DND-41 (cell line): ENCODE measurements at places on chromosomes 7 and 10.

GRCh38 chr10:48910548-48910947, 29.1 kb downstream of the LRRC18 start:
- no peaks in the 10 kb centered on the region for H3K36me3 ChIP-seq
- H3K27me3 ChIP-seq = peaks cover under 1% of the 10 kb centered on the region
- DNase-seq = no peak
- no peaks in the 10 kb centered on the region for H3K4me1 ChIP-seq
- H3K4me3 ChIP-seq = no peak overlapping the region

DNA sequence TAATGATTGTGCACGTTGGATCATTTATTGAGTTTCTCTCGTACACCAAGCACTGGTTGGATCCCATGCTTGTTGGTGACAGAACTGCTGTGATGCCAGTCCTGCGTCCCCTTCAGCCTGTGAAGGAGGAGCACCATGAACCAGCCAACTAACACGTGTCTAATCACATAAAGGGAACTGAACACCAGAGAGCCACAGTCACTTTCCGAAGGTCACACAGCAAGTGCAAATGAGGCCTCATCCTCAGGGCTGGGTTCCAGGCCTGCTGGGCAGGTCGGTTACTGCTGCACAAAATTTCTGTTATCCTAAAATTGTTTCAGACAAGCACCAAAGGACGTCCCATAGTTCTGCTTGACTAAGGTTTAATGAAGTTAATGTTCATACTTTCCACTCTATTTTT, 332.0 kb upstream of the ZNF32 start:
- H3K36me3 ChIP-seq = no peaks in the 10 kb centered on the region
- H3K4me1 ChIP-seq = no peaks in the 10 kb centered on the region
- no peaks in the 10 kb centered on the region for H3K27me3 ChIP-seq
- DNase-seq = no peak

GRCh38 chr10:88415533-88416130, 167.5 kb downstream of the RNLS start:
- no peak overlapping the region for H3K27ac ChIP-seq
- no peaks in the 10 kb centered on the region for H3K4me1 ChIP-seq
- H3K27me3 ChIP-seq = no peaks in the 10 kb centered on the region
- DNase-seq = no peak

GRCh38 chr7:6284055-6284400, 11.6 kb upstream of the CYTH3 start:
- H3K4me3 ChIP-seq = no peak overlapping the region
- DNase-seq = no peak
- no peaks in the 10 kb centered on the region for H3K27me3 ChIP-seq
- no peak overlapping the region for H3K27ac ChIP-seq
- no peaks in the 10 kb centered on the region for H3K36me3 ChIP-seq

GRCh38 chr10:46308666-46309450, 22.1 kb downstream of the ANTXRL start:
- DNase-seq = no peak
- H3K27ac ChIP-seq = no peak overlapping the region
- H3K36me3 ChIP-seq = no peaks in the 10 kb centered on the region
- no peaks in the 10 kb centered on the region for H3K4me1 ChIP-seq

- no peak overlapping the region for H3K27ac ChIP-seq
- no peak overlapping the region for H3K4me3 ChIP-seq
- no peak for DNase-seq
- H3K4me1 ChIP-seq = peaks cover 14% of the 10 kb centered on the region
- no peaks in the 10 kb centered on the region for H3K36me3 ChIP-seq
- H3K27me3 ChIP-seq = peaks cover 38% of the 10 kb centered on the region
These were observed 59.0 kb downstream of the SYPL1 start for GRCh38 chr7:106053109-106053508.

GRCh38 chr10:26437637-26438461, at the start of gene APBB1IP:
Gene APBB1IP (plus strand): TSS chr10:26438341. CDS start chr10:26492327, 53,986 bp downstream.
- H3K36me3 ChIP-seq = peaks cover 20% of the 10 kb centered on the region
- peak within 1 kb of the TSS; percentile 94 for H3K27ac ChIP-seq

DNA sequence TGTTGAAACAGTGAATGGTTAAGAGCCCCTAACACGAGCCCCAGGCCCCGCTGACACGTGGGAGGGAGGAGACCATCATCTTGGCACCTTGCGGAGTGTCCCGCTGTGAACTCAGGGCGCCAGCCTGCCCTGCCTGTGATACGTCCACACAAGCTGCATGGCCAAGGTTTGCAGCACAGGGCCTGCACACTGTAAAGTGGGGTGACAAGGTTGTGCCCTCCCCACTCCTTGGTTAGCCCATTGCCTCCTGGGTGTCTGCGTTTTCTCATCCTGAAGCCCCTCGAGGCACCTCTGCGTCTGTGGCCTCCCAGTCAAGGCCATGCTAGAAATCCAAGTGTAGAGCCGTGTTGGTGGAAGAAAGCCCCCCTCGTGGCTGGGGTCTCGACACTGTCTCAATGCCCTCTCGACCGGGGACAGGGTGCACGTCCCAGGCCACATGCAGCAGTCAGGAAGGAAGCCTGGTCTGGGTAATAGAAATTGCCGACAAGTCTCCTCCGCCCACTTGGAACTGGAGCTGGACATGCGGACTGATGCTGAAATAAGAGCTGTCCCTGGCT, 192.1 kb downstream of the DNAJB6 start:
- no peak overlapping the region for H3K4me3 ChIP-seq
- no peaks in the 10 kb centered on the region for H3K4me1 ChIP-seq
- no peaks in the 10 kb centered on the region for H3K36me3 ChIP-seq
- no peak overlapping the region for H3K27ac ChIP-seq

DNA sequence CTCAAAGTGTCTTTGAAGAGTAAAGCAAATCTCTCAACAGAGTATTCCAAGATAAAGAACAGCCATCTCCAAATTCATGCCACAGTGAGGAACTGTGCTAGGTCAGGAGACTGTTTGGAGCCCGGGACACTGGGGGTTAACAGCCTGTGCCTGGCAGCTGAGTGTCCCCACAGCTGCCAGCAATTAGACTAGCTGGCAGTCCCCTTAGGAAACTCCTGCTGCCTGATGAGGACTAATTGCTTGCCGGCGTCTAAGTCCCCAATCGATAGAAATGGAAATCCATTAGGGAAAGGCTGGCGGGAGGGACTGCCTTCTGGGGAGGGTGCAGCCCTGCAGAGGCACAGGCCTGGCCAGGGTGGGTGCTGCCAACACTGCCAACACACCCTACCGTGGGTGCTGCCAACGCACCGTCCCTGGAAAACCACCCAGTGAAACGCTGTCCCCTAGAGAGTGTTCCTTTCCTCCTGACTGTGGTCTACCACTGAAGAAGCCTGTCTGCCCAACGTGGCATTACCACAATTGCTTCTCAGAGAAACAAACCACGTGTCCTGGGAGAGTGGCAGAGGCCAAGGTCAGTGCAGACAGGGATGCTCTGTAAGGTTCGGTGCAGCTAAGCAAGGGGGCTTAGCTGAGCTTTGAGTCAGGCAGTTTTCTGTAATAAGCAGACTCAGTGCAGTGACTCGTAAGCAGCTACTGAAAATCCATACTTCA, 60.8 kb downstream of the XRCC2 start:
- H3K4me3 ChIP-seq = no peak overlapping the region
- no peak overlapping the region for H3K27ac ChIP-seq
- H3K36me3 ChIP-seq = no peaks in the 10 kb centered on the region
- H3K4me1 ChIP-seq = no peaks in the 10 kb centered on the region

- no peak overlapping the region for H3K27ac ChIP-seq
- no peak for DNase-seq
- no peaks in the 10 kb centered on the region for H3K27me3 ChIP-seq
- no peaks in the 10 kb centered on the region for H3K36me3 ChIP-seq
- H3K4me1 ChIP-seq = no peaks in the 10 kb centered on the region
These were observed 701.5 kb downstream of the KCNMA1 start for GRCh38 chr10:76935941-76936613.

DNA sequence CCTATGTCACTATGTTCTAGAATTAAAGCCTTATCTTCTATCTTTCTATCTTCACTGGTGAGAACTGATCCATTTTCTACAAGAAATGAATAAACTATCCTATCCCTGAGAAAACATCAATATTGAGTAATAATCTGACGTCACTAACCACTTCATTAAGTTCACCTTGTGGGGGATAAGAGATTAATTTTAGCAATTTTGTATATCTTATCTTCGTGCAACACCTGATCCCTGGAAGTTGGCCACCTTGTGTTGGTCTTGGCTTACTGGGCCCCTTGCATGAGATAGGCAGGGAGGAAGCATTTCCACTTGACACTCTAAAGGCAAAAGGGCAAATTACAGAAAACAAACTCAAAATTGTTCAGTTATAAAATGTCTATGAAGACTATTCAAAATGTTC, 20.1 kb upstream of the OR6B1 start:
- no peaks in the 10 kb centered on the region for H3K4me1 ChIP-seq
- no peaks in the 10 kb centered on the region for H3K27me3 ChIP-seq
- no peak overlapping the region for H3K4me3 ChIP-seq
- no peak overlapping the region for H3K27ac ChIP-seq
- no peaks in the 10 kb centered on the region for H3K36me3 ChIP-seq

GRCh38 chr10:86103391-86104101, 263.0 kb downstream of the GRID1 start:
- no peaks in the 10 kb centered on the region for H3K27me3 ChIP-seq
- H3K4me1 ChIP-seq = no peaks in the 10 kb centered on the region
- no peak overlapping the region for H3K27ac ChIP-seq
- H3K4me3 ChIP-seq = no peak overlapping the region

GRCh38 chr10:89458784-89459183, 44.4 kb downstream of the IFIT5 start:
- no peaks in the 10 kb centered on the region for H3K4me1 ChIP-seq
- peaks cover 11% of the 10 kb centered on the region for H3K27me3 ChIP-seq
- no peaks in the 10 kb centered on the region for H3K36me3 ChIP-seq
- DNase-seq = no peak

DNA sequence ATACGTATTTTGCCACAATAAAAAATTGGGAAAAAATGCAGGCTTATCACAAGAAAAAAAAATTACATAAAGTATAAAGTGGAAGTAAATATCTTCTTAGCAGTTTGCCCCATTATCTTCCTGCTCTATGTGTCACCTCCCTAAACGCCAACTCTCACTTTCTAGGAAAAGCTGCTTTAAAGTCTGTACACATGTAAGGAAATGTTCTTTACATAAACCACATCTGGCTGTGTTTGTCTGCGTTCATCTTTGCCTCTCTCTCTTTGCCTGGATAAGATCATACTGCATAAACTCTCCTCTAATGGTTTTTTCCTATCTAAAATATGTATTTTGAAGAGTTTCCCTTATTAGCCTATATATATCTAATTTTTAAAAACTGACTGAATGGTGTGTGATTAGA, 23.0 kb upstream of the UMAD1 start:
- no peak overlapping the region; the same call in 1 of the 2 replicates for H3K27ac ChIP-seq
- no peak overlapping the region for H3K4me3 ChIP-seq
